ENCODE measurements at places on chromosomes 6 and 20. TPM values are rescaled to one million over a fixed set of nuclear protein-coding genes. Genes with fewer than 3 reads are reported as not detected.

The RGS19 gene
- total RNA-seq = 26.0 TPM

The LTA gene
- not detected for total RNA-seq

The OPN5 gene
- total RNA-seq = not detected

The HINT3 gene
- 7.5 TPM for total RNA-seq

The CGA gene
- total RNA-seq = not detected

The PRICKLE4 gene
- 0.76 TPM for total RNA-seq

The DDO gene
- total RNA-seq = not detected

The UST gene
- total RNA-seq = 5.0 TPM

The SYCP2L gene
- total RNA-seq = 3.9 TPM

The LHFPL5 gene
- not detected for total RNA-seq

The MYBL2 gene
- 66.0 TPM for total RNA-seq

The CCN5 gene
- 40.4 TPM for total RNA-seq

The CRISP1 gene
- total RNA-seq = not detected

The MYCT1 gene
- total RNA-seq = 0.11 TPM

The ZNF217 gene
- 24.1 TPM for total RNA-seq

The ITPA gene
- total RNA-seq = 124 TPM

The TINAG gene
- not detected for total RNA-seq

The SALL4 gene
- total RNA-seq = 1.3 TPM

The ZC2HC1B gene
- not detected for total RNA-seq

The NRSN1 gene
- total RNA-seq = not detected

The PLN gene
- total RNA-seq = not detected

The C6orf15 gene
- not detected for total RNA-seq

The ISM1 gene
- total RNA-seq = 0.20 TPM
